ENCODE measurements at places on chromosomes 4 and X.
A peak's percentile ranks its signal among the peaks of the same experiment; 100 is the strongest.

DNA sequence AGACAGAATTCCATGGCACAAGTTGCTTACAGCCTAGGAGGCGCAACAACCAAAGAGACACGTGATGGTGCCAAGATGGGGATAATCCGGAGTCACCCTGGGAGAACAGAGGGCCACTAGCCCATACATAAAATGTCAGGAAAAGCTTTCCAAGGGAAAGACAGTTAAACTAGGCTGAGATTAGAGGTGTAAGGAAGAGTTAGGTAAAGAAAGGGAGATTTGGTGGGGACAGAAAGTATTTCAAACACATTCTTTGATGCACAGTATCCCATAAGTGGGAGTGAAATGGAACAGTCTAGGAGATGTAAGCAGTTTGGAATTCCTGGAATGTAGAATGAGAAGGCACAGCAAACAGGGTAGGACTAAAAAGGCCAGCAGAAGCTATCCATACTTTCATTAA is 860.9 kb upstream of the LCORL start:
- DNase-seq, result peak; percentile 85

GRCh38 chr4:103046416-103047290 is 27.1 kb upstream of the SLC9B1 start:
- peak; percentile 28 for DNase-seq

DNA sequence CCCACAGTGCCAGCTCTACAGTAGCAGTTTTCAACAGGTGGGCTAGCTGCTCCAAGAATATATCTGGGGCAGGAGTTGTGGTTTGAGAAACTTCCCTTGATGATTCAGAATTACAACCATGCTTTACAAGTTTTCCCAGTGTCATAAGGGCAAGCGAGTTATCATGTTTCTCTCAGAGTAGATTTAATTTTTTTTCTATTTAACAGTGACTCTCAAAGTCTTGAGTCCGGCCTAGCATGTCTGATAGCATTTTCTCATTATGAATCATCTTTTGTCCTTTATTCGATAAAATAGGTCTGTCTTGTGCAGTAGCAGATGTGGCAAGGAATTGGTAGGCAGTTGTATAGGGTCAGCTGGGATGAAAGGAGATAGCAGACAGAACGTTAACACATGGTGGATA is 62.2 kb upstream of the SPANXD start:
- peak; percentile 49 for DNase-seq

GRCh38 chr4:42498040-42498439 is 100.8 kb downstream of the SHISA3 start:
- no peak for DNase-seq

DNA sequence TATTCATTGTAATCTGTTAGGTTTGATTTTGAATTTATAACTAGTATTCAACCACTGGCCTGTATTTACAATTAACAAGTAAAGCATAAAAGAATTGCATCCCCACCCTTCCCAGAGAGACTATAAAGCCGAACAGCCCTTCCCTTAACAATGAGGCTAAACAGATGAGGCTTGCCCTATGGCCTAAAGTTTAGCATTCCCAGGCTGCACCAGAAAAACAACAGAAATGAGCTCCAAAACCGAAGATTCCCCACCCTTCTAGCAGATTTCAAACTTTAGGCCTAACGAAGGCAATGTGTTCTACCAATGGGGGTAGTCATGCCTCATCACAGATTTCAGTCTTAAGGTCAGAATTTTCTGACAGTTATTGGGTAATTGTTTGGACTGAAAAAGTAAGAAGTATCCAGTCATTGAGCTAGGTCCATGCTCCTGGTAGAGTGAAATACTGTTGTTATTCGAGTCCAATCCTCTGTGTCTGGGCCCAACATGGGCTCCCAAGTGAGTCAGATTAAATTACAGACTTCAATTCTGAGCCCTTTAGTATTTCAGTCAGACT is 197.6 kb downstream of the ANTXR2 start:
- no peak for DNase-seq

DNA sequence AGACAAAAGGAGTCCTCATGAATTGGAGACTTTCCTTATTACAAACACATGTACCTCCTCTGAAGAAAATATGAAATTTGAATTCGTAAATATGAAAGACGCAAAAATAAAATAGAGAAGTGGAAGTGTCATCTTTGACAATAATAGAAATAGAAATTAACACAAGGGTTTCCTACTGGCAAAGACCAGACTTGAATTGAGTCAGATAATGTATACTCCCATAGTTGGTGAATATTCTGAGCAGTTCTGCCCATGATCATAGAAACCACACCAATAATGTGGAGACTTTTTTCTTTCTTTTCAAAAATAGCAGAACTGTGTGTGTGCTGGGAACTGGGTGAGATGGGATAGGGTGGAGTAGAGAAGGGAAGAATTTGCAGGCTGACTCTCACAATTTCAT is 277.7 kb upstream of the TET2 start:
- DNase-seq, result no peak

DNA sequence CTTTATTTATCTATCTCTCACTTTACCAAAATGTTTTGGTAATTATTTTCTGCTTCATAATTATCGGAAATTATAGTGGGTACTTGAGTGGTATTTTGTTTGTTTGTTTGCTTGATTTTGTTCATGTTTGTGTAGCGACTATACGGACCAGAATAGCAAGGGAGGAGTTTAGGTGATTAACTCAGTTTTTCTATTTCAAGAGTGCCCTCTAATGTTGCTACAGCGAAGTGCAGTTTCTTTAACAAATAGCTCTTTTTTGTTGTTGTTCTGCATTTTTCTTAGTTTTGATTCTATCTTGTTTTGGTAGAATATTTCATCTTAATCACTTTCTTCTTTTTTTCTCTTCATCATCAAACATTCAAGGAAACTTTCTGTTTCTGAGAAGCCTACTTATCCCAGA is 40.8 kb upstream of the QRFPR start:
- no peak for DNase-seq

GRCh38 chrX:84155938-84156337 is 32.1 kb downstream of the RPS6KA6 start:
- no peak for DNase-seq

DNA sequence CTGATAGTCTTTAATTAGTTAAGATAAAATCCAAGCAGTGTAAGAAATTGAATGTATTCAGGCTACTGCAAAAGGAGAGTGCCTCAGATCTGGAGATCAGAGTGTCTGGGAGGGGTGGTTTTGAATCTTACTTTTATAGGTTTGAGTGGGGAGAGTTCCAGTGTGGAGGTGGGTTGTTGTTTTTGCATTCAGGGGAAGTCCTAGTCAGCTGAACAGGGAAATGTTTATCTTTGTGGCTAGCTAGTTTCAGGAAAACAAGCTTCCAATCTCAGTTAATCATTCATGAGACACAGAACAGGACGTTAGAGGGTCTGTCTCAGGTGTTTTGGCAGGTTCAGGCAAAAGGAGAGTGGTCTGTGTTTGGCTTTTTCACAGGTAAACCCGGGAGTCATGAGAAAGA is 26.0 kb downstream of the ZNF81 start:
- DNase-seq, result no peak

GRCh38 chr4:121108557-121108956 is 36.2 kb upstream of the NDNF start:
- DNase-seq, result no peak

- no peak for DNase-seq
These were observed 18.5 kb upstream of the ASB5 start for GRCh38 chr4:176287546-176287945.

- no peak for DNase-seq
These were observed 2.1 kb downstream of the GPR101 start for GRCh38 chrX:137031517-137032340.

- DNase-seq, result no peak
These were observed 27.6 kb downstream of the NAF1 start for GRCh38 chr4:163139048-163139447.

DNA sequence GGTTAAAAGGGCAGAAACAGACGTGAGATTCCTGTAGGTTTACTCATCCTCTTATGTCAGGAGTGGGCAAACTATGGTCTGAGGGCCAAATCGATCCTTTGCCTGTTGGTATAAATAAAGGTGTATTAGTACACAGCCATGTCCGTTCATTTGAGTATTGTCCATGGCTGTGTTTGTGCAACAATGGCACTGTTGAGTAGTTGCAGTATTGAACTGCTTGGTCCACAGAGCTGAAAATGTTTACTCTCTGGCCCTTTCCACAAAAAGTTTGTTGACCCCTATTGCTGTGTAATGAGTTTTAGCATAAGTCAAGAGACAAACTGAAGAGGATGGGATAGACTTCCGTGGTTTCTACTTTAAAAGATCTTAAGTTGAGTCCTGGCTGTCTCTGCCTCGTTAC is 59.0 kb upstream of the MID1 start:
- DNase-seq, result no peak

- DNase-seq, result no peak
These were observed 26.6 kb downstream of the VSIG4 start for GRCh38 chrX:66013194-66013816.

- DNase-seq, result no peak
These were observed 49.5 kb downstream of the CPZ start for GRCh38 chr4:8641931-8642650.

DNA sequence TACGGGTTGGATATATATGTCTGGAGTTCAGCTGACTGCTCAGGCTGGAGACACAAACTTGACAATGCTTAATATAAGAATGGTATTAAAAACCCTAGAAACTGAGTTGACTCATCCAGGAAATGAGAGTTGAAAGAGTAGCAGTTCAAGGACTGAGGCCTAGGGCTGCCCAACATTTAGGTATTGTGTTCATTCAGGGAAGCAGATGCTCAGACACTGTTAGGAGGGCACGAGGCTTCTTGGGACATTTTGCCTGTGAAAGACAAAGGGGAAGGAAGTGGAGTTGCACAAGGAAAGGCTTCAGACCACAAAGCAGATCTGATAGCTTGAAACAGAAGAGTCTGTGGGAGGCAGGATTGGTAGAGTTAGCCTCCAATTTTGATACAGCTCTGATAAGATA is 52.0 kb upstream of the HS3ST1 start:
- DNase-seq, result no peak

- DNase-seq, result peak; percentile 4
These were observed 802.0 kb downstream of the RPA4 start for GRCh38 chrX:97685753-97686152.

DNA sequence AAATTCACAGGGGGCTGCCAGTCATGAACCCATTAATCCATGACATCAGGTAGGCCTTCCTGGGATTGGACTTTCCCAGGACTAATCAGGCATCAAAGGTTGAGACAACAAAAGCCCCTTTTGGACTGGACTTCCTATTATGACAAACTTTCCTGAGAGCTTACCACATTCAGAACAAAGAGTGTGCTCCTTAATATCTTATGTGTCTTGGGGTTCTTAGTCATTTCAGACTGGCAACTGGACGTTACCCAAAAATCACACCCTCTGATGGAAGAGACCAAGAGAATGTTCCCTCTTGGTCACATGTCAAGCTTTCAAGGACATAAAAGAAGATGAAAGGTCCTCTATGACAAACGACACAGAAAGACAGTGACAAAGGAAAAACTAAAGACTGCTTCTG is 31.6 kb upstream of the PPP1R2C start:
- DNase-seq, result no peak

GRCh38 chrX:37871626-37872302 is 24.4 kb upstream of the DYNLT3 start:
- DNase-seq, result peak; percentile 76

DNA sequence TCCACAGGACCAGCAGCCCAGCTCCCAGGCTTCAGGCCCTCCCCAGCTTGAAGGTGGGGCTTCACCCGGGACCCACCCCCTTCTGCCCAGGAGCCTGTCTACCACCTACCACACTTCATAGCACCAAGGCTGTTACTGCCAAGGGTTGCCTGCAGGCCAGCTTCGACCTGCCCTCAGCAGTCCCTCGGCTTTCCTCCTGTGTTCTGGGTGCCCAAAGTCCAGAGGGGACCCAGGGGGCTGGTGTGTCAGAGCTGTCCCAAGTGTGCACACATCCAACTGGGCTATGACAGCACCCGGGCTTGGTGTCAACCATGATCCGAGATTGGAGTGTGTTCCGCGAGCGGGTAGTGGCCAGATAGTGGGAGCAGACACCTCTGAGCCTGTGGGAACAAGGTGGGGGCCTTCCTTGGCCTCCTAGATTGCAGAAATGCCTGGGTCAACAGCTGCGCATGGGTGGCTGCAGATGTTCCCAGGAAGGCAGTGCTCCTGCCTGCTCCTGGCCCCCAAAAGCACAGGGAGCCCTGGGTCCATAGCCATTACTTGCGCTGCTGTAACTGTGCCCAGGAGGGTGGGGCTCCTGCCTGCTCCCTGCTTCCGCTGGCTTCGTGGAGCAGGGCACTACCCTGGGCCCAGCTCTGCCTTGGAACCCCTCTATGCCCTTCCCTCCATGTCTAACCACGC is 16.8 kb downstream of the SULT1B1 start:
- no peak for DNase-seq

Measured in RCC 7860 (cell line).